Hematopoietic multipotent progenitor cell treated with erythropoietin and hydrocortisone succinate and interleukin-3 and kit ligand, for 8 days (in vitro differentiated cells): ENCODE measurements at places on chromosomes 12 and 14.
A peak's percentile ranks its signal among the peaks of the same experiment; 100 is the strongest.

GRCh38 chr12:114206525-114206924 is 199.4 kb downstream of the TBX5 start:
- DNase-seq = no peak

DNA sequence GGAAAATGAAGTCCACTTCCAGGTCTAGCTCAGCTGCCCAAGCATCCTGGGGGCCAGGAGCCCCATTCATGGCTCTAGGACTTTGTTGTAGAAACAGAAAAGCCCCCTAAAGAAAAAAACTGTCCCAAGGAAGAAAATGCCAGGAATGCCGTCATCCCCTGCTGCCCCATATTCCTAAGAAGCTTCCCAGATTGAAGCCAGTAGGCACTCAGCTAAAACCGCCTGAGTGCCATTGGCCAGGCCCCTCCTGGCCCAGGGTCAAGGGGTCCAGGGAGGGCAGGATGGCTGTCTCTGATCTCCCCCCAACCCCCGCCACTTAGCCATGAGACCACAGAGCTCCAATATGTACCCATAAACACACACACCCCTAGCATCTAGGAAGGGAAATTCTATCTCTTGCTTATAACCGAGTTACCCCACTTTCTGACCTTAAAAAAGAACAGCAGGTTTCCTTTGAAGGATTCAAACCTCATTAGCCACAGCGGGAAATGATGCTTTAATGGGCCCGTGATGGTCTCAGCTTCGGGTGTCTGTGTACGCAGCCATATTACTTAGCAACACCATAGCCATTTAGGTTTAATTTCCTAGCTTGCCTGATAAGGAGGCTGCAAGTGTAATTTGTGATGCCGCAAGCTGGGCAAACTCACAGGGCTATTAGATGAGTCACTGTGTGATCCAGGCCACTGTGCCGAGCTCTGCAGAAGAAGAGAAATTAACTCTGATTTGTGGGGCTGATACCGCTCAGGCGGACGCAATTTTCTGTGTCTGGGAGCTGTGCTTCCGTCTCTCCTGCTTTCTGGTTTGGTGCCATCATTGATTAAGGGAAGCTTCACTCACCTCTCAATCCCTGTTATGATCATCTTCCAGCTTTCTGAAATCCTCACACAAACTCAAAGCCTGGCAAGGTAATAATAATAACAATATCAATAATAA is 84.2 kb downstream of the GCH1 start:
- no peak for DNase-seq

GRCh38 chr14:75832621-75833297 is 149.0 kb downstream of the TGFB3 start:
- DNase-seq = peak; percentile 84

GRCh38 chr14:91893669-91894068 is 26.3 kb upstream of the TC2N start:
- DNase-seq = no peak

GRCh38 chr14:77763316-77763715 is 2.4 kb upstream of the SNW1 start:
- DNase-seq = no peak

GRCh38 chr12:109273354-109273753 is 35.7 kb downstream of the FOXN4 start:
- no peak for DNase-seq

- no peak for DNase-seq
Measured at GRCh38 chr12:31783556-31783955, 54.7 kb upstream of the AMN1 start.

GRCh38 chr12:99253068-99253467 is 394.5 kb upstream of the GARIN6 start:
- DNase-seq = no peak

- DNase-seq = no peak
Measured at GRCh38 chr12:27573972-27574371, 50.0 kb downstream of the PPFIBP1 start.

- peak; percentile 22 for DNase-seq
Measured at GRCh38 chr12:3076730-3077571, at the start of gene TSPAN9. TSS of gene TSPAN9 (plus strand) at chr12:3077379. CDS start at chr12:3201194, 123,815 bp downstream.

DNA sequence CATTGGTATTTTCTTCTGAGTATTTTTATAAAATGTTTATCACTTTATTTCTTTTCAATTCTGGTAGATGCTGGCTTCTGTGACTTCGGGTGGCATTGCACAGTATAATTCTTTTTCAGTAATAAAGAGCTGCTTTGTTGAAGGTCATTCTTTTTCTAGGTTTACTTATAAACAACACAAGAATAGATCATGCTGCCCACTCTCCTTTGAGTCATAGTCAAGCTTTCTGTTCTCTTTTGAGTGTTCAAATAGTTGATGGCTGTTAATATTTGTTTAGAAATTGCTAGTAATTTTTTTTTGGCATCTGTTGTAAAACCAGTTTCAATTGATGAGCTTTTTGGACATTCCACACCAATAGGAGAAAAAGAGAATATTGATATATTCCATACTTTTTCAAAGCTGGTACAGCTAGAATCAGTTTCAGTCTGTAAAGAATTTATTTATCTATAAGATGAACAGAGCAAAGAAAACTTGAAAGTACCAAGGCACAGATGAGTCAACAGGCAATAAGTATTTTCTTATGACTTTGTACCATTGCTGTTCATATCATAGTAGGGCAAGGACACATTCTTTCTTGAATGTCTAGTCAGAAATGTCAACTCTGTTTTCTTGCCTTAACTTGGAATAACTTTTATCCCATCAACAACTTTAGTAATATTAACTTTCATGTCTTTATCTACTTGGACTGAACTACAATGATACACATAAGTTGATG is 513.0 kb upstream of the SEL1L start:
- no peak for DNase-seq

- no peak for DNase-seq
Measured at GRCh38 chr14:68562911-68563250, 230.0 kb downstream of the ZFP36L1 start.

GRCh38 chr12:51898506-51898905 is 8.8 kb upstream of the ACVRL1 start:
- no peak for DNase-seq

DNA sequence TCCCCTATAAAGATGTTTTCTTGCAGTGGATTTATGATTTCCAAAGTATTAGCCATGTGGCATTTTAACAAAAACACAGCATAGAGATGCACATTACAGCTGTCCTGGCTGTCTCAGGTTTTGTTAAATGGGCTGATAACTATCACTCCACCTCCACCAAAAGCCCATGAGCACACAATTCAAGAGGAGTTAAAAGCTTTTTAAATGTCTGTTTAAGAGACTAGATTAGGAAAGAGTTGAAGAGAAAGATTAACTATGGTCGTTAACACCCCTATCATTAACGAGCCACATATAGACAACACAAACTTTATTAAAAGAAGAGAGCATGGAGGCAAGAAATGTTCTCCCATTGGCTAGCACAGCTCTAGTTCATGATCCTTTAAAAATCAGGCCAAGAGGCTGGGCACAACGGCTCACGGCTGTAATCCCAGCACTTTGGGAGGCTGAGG is 14.5 kb downstream of the CBX5 start:
- no peak for DNase-seq

DNA sequence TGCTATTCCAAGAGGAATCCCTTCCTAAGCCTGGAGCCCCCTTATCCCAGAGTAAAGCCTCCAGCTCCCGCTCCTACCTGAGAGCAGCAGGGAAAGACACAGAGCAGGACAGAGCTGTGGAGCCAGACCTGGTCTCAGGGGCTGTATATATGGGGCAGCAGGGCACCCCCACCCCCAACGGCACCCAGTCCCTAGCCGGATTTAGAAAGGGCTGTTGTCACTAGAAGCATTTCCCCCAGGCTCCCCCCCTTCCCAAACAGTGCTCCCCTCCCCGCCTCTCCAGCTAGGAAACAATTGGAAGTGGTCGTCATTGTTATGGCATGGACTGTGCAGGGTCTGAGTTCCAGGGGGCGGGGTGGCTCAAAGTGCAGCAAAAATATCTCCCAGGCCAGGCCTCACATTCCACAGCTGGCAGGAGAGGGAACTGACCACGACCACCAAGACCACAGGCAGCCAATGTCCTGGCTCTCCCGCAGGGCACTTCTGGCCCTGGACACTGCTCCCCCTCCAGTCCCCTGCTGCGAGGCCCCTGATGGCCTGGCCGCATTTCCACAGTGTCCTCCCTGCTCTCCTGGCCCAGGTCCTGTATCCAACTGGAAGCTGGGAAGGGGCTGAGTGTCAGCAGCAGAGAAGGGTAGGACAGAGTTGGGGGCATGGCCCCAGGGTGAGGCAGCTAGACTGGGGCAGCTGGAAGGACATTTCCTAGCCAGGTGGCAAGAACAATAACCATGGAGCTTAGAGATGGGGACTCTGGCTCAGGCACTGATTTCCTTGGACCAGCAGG is at the start of gene MYH7:
Gene MYH7, minus strand, starts transcription at position 118 of the 784 bp plus-strand sequence. CDS start 1,928 bp downstream, outside the sequence.
- DNase-seq = no peak

DNA sequence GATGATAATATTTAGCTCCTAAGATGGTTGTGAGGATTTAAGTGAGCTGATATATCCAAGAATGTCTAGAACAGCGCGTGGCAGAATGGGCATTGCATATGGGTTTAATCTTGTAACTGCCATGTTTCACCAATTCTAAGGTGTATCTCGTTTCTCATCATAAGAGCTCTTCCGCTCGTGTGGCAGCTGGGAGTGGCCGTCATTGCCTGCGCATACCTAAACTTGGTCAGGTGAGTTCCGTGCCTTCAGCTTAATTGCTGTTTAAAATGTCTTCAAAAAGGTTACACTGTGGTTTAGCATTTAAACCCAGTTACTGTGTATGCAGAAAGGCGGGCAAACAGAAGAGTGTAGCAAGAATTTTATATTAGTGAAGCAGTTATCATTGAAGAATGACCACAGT is 4.5 kb upstream of the AQP2 start:
- DNase-seq = no peak

DNA sequence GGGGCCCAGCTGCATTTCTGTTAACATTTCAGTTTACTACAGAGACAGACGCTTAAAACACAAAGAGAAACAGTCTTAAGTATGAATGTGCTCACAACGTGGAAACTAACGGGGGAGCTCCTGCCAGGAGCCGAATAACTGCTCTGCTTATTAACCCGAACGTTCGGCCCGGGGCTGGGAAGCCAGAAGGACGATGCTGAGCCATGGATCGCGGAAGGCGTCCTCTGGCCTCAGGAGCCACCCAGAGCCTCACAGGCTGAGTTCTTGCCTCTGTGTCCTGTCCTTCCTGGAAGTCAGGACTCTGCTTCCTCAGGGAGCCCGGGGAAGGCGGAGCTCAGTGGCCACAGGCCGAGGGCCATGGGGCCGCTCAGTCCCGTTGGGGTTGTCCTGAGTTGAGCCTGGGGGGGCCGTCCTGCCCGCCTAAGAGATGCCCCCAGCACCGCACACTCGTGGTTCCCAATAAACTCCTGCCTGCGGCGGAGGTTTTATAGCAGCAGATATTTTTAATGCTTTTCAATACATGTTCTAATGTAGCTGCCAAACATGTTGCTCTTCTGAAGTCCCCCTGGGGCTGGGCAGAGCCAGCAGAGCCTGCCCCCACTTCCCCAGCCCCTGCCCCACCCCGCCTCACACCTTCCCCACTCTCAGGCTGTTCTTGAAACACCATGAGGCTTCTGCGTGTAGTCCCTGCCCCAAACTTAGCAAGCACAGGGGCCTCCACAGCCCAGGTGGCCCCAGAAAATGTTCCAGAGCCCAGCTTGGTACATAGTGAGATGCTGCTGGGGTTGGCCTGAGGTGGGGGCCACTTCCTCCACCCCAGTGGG is 3.4 kb upstream of the TEX22 start:
- DNase-seq = no peak

- no peak for DNase-seq
Measured at GRCh38 chr12:96241846-96242256, 47.7 kb downstream of the ELK3 start.

DNA sequence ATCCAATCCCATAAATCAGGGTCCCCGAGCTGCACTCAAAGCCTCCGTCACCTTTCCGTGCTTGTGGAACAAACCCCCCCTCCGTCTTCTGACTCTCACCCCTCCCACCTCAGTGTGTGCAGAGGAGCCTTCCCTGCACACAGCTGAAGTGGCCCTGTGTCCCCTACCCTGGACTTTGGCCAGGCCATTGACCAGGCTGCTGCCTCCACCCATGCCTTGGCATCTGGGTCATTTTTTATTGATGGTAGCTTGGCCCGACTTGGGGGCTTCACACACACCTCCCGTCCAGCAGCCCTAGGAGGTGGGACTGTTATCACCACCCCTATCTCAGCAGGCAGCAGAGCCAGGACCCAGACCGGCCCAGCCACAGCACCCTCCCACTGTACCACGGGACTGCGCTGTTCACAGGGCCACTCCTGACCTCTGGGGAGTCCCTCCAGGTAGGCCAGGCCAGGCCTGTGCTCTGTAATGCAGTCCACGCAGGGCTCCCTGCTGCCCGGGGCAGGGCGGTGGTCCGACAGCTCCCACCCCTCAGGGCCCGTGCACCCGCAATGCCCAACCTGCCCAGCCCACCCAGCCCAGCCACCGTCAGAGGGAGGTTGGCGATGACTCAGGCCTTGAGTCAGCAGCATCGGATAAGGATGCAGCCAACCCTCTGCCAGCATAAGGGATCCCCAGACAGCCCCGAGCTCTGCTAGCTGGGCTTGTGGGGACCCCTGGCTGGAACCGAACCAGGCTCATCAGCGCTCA is 9.2 kb upstream of the INF2 start:
- peak; percentile 76 for DNase-seq

GRCh38 chr12:2624543-2625288 is 170.1 kb upstream of the FKBP4 start:
- peak; percentile 33 for DNase-seq

DNA sequence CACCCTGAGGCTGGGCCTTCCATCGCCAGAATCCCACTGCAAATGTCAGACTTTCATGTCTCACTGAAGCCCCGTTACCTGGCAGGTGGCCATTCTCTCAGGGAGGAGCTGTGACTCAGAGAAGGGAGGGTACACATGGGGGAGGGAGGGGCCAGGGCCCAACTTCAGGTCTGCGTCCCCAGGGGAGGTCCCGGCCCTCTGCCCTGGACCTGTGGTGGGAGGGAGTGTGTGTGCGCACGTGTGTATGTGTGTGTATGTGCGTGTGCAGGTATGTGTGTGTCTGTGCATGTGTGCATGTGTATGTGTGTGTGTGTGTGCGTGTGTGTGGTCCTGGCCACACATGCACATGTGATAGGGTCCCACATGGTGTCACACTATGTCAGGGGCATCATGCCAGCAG is 50.9 kb downstream of the MVK start:
- no peak for DNase-seq

DNA sequence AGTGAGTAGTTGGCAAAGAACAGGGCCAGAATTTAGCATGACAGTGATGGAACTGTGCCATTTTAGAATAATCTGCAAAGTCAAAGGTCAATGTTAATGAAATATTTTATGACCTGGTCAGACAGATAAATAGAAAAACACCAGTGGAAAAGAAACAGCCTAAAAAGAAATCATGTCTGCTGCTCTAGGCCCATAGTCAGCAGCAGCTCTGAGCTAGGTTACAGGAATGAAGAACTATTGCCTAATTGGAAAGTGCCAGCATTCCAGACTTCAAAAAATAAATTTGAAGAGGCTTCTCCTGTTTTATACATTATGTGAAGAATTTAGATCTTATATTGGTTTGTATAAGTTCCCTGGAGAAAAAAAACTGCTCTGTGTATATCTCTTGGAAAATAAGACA is 9.8 kb downstream of the NPC2 start:
- no peak for DNase-seq

- DNase-seq = no peak
Measured at GRCh38 chr12:31498424-31498823, 92.5 kb downstream of the DENND5B start.
